ENCODE measurements at places on chromosomes 11 and 22.

GRCh38 chr11:111788051-111788450, 21.9 kb upstream of the PPP2R1B start:
- no peak for DNase-seq

- no peak for DNase-seq
These were observed 11.8 kb downstream of the XBP1 start for GRCh38 chr22:28788601-28789000.

- DNase-seq = no peak
These were observed 42.6 kb downstream of the ST14 start for GRCh38 chr11:130202009-130202817.

- DNase-seq = no peak
These were observed 35.8 kb upstream of the MYOD1 start for GRCh38 chr11:17683377-17684161.

DNA sequence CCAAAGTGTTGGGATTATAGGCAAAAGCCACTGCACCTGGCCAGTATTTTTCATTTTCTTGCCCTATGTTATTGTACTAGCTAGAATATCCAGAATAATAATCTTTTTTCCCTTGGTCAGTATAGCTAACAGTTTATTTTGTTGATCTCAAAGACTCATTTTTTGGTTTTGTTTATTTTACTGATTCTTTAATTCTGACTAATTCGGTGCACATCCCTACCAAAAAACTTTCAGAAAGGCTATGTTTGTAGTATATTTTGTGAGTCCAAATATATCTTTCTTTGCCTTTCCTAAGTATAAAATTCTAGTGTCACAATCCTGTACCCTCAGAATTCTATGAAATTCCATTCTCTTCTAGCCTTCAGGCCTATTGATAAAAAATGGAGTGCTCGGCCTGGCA, 84.3 kb downstream of the PHF21A start:
- no peak for DNase-seq

DNA sequence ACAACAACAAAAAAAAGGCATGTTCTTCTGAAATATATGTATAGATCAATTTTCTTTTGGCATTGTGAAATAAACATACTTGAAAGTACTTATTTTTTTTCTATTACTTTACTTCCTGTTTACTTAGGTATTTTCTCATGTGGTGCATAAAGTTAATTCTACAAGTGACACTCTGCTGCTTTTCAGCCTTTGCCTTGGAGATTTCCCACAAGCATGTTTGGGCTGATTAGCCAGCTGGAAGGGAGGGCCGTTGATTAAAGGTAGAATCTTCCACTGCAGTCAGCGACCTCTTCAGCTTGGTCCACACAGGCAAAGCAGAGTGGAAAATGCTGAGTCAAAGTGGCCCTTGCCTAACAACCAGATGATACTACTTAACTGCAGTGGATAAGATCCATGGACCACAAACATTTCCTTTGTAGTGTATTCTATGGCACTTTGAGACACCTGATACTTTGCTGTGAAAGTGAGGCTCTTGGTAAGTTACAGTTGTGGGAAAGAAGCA, 176.0 kb downstream of the ARHGAP42 start:
- DNase-seq = no peak

GRCh38 chr22:19713650-19714311, 522 bp upstream of the SEPTIN5 start:
- no peak for DNase-seq

DNA sequence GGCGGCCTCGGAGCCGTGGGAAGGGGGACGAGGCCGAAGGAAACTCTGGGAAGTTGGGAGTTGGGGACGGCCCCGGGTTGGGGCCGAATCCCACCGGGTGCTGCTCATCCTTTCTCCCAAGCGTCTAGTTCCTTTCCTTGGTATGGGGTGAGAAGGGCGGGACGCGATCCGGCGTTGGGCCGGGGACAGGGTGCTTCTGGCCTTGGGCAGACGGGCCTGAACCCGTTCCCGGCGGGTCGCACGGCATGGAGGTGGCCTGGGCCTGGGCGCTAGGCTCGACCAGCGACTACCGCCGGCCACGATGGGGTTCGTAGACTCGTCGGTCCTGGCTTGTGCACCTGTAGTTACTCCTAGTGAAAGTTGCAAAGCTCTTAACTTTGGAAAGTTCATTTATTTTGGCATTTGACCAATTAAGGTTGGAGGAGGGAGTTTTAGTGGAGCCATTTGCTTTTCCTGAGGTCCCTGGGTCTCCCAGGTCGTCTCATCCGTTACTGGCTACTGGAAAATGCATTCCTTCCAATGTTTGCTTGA, 1.0 kb downstream of the SYT9 start:
- DNase-seq = no peak

GRCh38 chr11:77778118-77778517, 42.4 kb downstream of the RSF1 start:
- DNase-seq = no peak

GRCh38 chr22:24025475-24025874, 14.4 kb downstream of the CABIN1 start:
- no peak for DNase-seq

GRCh38 chr11:89487016-89487415, 4.2 kb downstream of the NOX4 start:
- no peak for DNase-seq
